ENCODE measurements at places on chromosomes 7 and 10.

- no peak for DNase-seq
Measured at GRCh38 chr7:23410446-23411183, 59.7 kb downstream of the IGF2BP3 start.

GRCh38 chr7:97298561-97298960 is 181.1 kb downstream of the SDHAF3 start:
- DNase-seq: no peak

DNA sequence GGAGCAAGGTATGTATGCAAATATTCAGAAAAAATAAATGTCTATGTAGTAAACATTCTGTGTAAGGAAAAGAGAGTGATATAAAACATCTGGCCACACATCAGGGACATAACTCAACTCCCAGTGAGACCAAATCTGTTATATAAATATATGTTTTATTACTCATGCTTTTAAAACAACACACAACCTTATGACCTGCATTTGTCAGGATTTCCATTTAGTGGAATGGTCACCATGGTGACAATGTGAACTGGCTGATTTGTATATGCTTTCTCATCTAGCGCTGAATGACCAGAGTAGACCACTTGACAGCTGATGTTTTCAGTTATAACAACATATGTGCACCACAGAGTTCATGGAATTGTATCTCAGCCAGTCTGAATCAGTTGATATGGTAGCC is 551.7 kb downstream of the HTR7 start:
- no peak for DNase-seq

DNA sequence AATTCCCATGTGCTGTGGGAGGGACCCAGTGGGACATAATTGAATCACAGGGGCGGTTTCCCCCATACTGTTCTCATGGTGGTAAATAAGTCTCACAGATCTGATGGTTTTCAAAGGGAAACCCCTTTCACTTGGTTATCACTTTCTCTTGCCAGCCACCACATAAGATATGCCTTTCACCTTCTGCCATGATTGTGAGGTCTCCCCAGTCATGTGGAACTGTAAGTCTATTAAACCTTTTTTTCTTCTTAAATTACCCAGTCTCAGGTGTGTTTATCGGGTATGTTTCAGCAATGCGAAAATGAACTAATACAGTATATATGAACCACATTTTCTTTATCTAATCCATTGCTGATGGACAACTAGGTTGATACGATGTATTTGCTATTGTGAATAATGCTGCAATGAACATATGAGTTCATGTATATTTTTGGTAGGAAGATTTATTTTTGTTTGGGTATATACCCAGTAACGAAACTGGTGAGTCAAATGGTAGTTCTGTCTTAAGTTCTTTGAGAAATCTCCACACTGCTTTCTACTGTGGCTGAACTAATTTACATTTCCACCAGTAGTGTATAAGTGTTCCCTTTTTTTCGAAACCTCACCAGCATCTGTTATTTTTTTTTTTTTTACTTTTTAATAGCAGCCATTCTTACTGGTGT is 70.0 kb upstream of the HGF start:
- no peak for DNase-seq

GRCh38 chr7:298375-298702 is 8.4 kb downstream of the FOXL3 start:
- no peak for DNase-seq

GRCh38 chr10:99551158-99551557 is 18.4 kb downstream of the NKX2-3 start:
- DNase-seq: no peak

GRCh38 chr7:51313738-51314425 is 2.7 kb downstream of the COBL start:
- no peak for DNase-seq

- DNase-seq: no peak
Measured at GRCh38 chr10:3527869-3528268, 257.1 kb downstream of the KLF6 start.

DNA sequence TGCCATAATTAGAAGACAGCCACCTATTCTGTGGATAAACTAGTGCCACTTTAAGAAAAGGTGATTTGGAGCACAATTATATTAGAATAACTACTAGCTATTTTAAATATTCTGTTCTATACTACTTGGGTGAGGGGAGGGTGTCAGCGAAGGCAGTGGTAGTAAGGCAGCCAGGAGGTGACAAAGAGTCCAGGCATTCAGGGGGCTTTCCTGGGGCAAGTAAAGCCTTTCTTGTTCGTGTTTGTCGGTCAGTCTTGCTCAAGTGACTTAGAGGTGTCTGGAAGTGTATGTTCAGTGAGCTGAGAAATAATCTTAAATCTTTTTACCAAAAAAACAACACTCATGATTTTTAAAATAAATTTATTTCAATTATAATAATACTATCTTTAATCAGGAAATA is 34.4 kb downstream of the ADD3 start:
- DNase-seq: no peak

DNA sequence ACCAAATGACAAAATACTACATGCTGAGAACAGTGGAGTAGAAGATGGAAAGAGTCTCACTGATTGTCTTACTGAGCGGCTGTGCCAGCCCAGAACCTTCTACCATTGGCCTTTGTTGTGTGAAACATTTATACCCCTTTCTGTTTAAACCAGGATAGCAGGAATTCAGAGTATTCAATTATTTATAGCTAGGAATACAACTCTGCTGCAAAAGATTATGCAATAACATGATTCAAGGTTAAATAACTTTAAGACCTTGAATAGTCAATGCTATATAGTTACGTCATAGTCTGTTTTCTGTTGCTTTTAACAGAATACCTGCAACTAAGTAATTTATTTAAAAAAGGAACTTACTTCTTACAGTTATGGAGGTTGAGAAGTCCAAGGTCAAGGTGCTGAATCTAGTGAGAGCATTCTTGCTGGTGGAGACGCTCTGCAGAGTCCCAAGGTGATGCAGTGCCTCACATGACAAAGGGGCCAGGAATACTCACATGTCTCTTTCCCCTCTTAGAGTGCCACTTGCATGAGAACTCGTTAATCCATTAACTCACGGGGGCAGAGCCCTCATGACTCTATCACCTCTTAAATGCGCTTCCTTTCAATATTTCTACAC is 371.8 kb downstream of the MDFIC start:
- no peak for DNase-seq

GRCh38 chr10:75653761-75654160 is 222.3 kb downstream of the LRMDA start:
- no peak for DNase-seq

- DNase-seq: no peak
Measured at GRCh38 chr10:125103466-125103865, 56.9 kb downstream of the CTBP2 start.

DNA sequence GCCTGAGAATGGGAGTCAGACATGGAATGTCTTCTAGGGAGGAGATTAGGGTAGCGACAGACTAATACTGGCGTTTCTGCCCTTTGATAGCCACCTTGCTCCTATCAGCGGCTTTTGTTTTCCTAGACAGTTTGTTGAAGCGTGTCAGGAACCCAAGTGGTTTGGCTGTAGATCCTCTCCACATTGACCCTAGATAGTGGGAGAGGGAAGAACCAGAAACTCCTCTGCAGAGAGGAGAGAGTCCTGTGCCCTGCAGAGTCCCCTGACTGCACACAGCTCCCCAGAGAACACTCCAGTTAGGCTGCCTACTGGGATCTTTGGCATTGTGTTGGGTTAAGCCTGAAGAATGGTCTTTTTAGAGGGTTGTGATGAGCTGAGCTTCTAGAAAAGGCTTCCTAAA is 2.4 kb downstream of the MEPCE start:
- DNase-seq: no peak

DNA sequence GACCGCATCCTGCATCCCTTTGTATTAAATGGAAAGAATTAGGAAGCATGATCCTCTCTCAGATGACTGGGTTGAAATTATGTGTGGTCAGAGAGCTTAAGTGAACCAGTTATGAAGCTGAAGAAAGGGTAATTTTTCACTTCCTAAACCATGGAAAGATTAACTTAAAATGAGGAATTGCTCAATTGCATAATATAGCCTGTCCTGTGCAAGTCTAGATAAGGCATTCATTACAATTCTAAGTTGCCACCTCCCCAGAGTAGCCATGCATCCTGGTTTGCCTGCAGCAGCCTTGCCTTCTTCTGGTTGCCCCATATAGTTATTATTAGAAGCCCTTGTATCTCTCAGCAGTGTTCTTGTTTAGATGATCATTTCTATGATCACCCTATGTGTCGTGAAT is 45.3 kb downstream of the STARD3NL start:
- no peak for DNase-seq

DNA sequence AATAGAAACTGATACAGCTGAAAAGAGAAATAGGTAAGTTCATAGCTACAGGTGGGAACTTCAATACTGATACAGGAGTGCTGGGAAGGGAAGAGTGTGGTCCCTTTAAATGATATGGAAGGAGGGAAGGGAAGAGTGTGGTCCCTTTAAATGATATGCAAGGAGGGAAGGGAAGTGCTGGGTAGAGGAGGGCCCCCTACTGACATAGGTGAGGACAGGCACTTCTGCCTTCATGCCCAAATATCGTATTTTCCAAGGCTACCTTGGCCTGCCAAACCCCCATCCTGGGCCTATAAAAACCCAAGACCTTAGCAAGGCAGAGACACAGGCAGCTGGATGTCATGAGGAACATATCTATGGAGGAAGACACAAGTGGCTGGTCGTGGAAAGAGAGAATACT is 92.3 kb downstream of the MAGI2 start:
- DNase-seq: no peak

DNA sequence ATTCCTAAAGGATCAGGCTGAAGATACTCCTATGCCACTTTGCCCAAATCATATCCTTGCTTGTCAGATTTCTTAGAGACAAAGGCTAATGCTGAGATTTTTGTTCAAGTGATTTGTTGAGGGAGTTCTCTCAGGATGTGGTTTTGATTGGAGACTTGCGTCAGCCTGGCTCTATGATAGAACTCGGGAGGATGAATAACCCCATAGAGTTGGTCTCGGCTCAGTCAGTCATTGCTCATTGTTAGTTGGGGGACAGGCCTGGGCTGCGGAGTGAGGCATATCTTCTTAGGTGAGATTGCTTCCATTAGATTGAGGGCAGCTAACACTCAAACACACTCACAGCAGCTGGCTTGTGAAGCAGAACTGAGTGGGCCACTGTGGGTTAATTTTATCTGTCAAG is 203.4 kb downstream of the KIF20B start:
- no peak for DNase-seq

- DNase-seq: no peak
Measured at GRCh38 chr10:115706488-115707076, 566.4 kb downstream of the GFRA1 start.

DNA sequence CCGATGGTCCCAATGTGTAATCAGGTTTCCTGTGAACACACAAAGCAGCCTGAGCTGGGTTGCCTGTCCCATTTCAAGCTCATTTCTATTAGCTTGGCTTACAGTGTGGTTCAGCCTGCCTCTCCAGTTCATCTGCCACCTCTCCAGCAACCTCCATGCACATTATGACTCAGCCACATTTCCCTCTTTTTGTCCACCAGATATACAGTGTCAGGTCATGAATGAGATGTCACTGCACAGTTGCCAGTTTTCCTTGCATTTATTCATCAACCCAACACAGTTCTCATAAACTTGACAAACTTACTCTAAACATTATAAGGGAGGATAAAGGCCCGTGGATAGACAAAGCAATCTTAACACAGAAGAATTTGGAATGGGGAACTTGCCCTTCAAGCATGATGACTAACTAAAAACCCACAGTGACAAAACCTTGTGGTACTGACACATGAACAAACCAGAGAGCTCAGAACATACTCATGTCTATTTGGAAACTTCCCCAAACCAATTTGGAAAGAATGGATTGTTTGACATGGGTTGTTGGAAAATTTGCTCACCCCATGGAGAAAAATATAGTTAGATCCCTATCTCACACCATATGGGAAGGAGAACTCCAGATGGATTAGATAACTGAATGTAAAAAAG is 2.5 kb upstream of the CFAP58 start:
- DNase-seq: no peak

GRCh38 chr10:3779158-3779741 is 5.8 kb downstream of the KLF6 start:
- no peak for DNase-seq

- DNase-seq: no peak
Measured at GRCh38 chr10:48796713-48797245, 112.1 kb downstream of the WDFY4 start.

DNA sequence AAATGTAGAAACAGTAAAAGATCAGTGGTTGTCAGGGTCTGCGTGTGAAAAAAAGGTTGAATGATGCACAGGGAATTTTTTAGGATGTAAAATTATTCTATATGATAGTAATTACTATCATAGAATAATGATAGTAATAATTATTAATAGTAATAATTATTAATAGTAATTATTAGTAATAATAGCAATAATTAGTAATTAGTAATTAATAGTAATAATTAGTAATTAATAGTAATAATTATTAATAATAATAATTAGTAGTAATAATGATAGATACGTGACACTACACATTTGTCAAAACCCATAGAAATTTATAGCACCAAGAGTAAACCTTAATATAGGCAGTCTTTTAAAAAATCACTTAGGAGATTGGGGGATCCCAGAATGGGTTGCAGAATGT is 4.5 kb upstream of the NUDCD3 start:
- DNase-seq: no peak

Data from T-helper 22 cell (primary cell).